Hippocampal formation (tissue), 2 donors: ENCODE measurements at places on chromosomes 11 and 22.

DNA sequence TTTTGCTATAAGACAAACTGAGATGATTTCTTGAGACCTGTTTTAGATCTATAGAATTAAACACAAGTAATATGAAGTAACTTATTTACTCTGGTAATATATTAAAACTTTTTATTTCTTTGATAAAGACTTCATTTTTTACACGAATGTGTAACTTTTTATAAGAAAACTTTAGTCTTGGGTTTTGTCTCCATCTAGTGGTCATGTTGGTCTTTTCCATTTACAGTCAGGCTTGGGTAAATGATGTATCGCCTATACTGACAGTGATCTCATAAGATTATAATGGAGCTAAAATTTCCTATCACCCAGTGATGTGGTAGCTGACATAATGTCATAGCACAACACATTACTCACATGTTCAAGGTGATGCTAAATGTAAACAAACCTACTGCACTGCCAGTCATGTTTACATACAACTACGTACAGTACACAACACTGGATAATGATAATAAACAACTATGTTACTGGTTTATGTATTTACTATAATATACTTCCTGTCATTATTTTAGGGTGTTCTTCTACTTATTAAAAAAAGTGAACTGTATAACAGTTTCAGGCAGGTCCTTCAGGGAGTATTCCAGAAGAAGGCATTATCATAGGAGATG, 7.5 kb upstream of the C11orf97 start:
- peak; percentile 36 for DNase-seq

DNA sequence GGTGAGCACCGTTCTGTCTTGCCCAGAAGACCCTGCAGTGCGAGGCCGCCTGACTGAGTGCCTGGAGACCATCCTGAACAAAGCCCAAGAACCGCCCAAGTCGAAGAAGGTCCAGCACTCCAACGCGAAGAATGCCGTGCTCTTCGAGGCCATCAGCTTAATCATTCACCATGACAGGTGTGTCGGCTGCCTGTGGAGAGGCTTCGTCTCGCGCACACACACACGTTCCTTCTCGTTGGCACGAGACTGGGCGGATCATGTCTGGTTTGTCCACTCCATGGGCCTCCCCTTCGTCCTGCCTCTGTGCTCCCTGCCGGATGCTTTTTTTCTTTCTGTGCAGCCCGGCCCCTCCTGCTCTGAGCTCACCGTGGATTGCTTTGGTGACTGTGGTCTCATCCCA, 51.1 kb downstream of the MUC6 start:
- DNase-seq = no peak

- no peak for DNase-seq
Measured at GRCh38 chr22:35465109-35465701, 65.3 kb downstream of the MCM5 start.

DNA sequence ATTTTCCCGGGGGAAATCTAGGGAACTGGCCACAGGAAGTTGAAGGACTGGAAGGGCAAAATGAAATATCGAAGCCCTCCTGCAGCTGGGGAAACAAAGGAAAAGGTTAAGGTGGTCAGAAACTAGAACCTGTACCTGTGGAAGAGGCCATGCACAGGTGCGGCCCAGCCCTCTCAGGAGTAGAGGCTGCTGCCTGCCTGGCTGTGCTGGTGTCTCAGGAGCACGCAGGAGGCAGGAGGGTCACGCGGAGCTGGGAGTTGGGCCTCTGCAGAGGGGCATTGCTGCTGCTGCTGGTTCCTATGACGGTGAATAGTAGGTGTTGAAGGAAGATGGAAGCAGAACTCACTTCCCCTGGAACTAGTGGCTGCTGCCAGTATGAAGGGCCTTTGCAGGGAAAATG, 425.7 kb downstream of the NTM start:
- no peak for DNase-seq

GRCh38 chr11:78395597-78395996, 22.0 kb downstream of the GAB2 start:
- DNase-seq = no peak

DNA sequence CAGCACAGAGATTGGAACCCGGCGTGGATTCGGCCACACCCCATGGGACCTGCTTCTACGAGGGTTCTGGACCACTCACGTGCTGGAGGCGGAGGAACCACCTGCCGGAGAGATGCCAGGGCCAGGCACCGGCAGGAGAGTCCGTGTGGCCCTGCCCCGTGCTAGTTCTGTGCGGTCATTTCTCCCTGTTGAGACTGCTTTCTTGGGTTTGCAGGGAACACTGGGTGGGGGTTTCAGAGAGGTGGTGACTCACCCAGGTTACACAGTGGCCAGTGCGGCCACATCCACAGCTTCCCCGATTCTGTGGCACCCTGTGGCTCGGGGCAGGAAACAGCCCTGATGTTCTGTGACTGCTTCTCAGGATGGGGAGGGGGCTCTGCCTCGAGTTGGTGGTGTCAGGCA, 3.6 kb upstream of the PHLDA2 start:
- DNase-seq = no peak

GRCh38 chr22:24146791-24147353, 34.4 kb upstream of the SUSD2 start:
- no peak for DNase-seq

- no peak for DNase-seq
Measured at GRCh38 chr22:46502440-46503175, 34.8 kb downstream of the CELSR1 start.

- no peak for DNase-seq
Measured at GRCh38 chr11:91871791-91872190, 352.8 kb upstream of the FAT3 start.

DNA sequence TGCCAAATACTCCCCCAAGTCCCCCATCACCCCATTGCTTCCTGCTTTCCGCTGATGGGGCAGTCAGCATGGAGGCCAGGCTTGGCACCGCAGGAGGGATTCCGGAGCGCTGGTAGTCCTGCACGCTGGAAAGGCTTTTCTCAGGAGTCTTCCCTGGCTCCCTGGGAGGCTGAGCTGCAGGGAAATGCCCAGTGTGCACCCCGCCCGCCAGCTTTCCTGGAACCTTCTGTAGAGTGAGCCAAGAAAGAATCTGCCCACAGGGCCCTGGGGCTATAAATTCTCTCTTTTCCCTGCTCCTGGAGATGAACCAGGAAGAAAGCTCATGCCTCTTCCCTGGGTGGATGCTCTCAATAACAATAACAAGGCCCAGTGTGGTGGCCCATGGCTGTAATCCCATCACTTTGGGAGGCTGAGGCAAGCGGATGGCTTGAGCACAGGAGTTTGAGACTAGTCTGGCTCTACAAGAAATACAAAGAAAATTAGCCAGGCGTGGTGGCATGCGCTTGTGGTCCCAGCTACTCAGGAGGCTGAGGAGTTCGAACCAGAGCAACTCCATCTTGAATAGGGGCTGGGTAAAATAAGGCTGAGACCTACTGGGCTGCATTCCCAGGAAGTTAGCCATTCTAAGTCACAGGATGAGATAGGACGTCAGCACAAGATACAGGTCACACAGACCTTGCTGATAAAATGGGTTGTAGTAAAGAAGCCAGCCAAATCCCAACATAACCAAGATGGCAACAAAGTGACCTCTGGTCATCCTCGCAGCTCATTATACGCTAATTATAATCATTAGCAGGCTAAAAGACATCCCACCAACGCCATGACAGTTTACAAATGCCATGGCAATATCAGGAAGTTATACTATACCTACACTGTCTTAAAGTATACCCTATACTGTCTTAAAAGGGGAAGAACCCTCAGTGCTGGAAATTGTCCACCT, 46.4 kb upstream of the FTH1 start:
- no peak for DNase-seq

GRCh38 chr11:88307749-88308425, 29.6 kb downstream of the CTSC start:
- DNase-seq = no peak

DNA sequence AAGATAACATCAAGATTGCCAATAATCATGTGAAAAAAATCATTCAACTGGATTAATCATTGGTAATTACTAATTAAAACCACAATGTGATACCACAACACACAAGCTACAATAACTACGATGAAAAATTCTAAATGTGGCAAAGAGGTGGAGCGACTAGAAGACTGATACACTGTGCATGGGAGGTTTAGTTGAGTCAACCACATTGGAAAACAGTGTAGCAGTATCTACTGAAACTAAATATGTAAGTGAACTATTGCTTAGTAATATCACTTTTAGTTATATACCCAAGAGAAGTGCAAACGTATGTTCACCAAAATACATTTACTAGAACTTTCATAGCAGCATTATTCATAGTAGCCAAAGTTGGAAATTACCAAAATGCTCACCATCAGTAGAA, 359.9 kb downstream of the ETS1 start:
- no peak for DNase-seq

GRCh38 chr11:79374727-79375126, 66.1 kb downstream of the TENM4 start:
- DNase-seq = no peak

GRCh38 chr11:68141246-68142027, 20.2 kb upstream of the CHKA start:
- DNase-seq = no peak

GRCh38 chr22:28116219-28116673, 197.2 kb upstream of the PITPNB start:
- DNase-seq = no peak

GRCh38 chr11:120392793-120393192, 56.6 kb downstream of the ARHGEF12 start:
- no peak for DNase-seq

- DNase-seq = no peak
Measured at GRCh38 chr11:115202900-115203552, 301.2 kb downstream of the CADM1 start.

DNA sequence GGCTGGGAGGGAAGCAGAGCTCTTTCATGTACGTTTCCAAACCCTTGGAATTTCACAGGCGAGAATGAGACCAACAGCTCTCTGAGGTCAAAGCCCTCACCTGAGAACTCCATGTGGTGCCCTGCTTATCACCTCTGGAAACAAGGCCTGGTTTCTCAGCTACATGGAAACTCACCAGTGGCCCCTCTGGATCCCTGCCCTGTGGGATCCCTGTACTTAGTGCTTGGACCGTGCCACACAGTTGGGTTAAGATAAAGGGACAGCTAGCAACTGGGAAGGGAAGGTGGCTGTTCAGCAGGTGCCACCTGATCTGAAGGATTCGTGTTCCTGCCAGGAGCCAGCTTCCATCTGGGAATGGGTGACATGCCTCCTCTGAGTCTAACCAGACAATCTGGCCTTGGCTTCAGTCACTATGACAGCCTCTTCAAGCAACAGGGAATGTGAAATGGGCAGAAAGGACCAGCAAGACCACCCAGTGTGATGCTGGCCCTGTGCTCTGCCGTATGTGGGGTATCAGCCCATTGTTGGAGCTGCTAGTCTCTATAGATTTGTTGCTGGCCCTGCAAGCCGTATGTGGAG, 54.3 kb upstream of the BID start:
- DNase-seq = no peak

DNA sequence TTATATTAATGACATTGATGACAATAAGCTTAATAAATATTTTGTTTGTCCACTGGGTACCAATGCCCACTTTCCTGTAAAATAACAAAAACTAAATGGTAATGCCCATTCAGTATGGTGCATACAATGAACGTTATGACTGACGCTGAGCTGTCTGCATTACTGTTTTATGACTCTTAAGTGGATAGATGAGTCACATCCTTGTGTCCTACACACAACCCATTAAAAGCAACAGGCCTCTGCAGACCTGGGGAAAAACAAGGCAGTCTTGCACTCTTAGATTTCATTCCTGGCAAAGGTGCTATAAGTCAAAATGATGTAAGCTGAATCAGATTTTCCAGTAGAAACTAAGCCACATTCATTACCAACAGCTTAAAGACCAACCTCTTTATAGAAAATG, 176.3 kb upstream of the TMEM45B start:
- DNase-seq = no peak

GRCh38 chr11:13042873-13043342, 33.8 kb downstream of the RASSF10 start:
- no peak for DNase-seq

- DNase-seq = no peak
Measured at GRCh38 chr11:31780078-31780477, 31.0 kb downstream of the PAX6 start.

- DNase-seq = no peak
Measured at GRCh38 chr11:88656283-88656682, 318.7 kb upstream of the CTSC start.
